ENCODE measurements at places on chromosomes 4 and X.

DNA sequence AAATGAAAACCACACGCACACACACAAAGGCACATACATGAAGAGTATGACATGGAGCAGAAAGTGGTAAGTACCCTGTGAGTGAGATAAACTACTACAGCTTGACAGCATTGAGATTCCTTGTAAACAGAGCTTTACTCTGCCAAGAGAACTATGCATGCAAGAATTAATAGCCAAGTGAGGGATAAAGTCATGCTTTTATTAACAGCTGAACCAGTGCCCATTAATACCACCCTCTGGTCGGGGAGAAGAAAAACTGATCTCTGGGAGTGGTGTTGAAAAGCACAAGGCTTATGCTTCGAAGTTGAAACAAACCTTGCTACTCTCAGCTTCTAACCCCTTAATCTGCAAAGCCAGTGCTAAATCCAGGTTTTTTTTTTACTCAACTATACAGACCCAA lies 95.9 kb upstream of the C1QTNF7 start:
- no peak for DNase-seq

- no peak for DNase-seq
These were observed 36.5 kb downstream of the PLK4 start for GRCh38 chr4:127917151-127917550.

GRCh38 chrX:78747971-78748370 lies 451 bp downstream of the LPAR4 start:
- no peak for DNase-seq

GRCh38 chrX:1493877-1494510 lies 41.3 kb upstream of the ASMTL start:
- no peak for DNase-seq
